ENCODE measurements at places on chromosomes 1 and 21.

DNA sequence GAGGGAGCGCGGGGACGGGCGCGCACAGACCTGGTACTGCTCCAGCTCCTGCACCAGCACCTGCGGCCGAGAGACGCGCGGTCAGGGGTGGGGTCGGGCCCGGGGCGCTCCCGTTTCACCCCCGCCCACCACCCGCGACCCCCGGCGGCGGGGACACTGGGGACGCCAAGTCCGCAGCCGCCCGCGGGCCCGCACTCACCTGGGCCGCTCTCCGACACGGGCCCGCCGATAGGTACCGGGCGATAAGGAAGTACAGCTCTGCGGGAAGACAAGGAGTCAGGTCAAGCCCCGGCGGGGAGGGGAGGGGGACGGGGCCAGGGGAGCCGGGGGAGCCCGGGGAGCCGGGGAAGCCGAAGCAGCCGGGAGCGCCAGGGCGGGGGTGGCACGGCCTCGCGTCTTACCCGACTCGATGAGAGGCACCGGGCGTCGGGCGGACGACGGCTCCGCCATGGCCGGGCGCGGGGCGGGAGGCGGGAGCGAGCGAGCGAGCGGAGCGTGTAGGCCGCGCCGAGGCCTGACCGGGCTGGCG is 326 bp downstream of the BRWD1 start:
- no peak for DNase-seq

DNA sequence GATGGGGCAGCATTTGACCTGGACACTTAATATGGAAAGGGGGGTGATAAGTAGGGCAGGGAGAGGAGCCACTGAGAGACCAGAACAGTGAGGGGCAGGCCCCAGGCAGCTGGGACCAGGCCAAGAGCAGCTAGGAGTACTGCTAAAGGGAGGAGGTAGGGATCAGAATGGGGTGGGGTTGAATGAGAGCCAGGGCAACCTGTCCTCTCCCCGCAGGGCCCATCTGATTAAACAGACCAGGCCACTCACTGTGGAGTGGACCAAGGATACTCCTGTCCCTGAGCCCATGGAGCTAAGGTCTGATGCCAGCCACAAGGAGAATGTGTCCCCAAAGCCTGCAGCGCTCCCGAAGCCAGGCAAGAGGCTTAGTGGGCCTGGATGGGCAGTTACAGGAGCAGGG is 2.1 kb downstream of the C1orf167 start:
- DNase-seq = no peak

- no peak for DNase-seq
These were observed 15.2 kb upstream of the CLSTN1 start for GRCh38 chr1:9838946-9839345.

DNA sequence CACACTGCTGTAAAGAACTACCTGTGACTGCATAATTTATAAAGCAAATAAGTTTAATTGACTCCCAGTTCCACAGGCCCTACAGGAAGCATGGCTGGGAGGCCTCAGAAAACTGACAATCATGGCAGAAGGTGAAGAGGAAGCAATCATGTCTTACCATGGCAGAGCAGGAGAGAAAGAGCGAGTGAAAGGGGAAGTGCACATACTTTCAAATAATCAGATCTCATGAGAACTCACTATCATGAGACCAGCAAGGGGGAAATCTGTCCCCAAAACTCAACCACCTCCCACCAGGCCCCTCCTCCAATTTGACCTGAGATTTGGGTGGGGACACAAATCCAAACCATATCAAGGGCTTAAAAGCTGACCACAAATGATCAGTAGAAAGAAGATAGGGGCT is 493.2 kb downstream of the PTPRC start:
- DNase-seq = no peak

- DNase-seq = no peak
These were observed 25.7 kb downstream of the LDLRAD1 start for GRCh38 chr1:53992085-53992874.

Measured in stimulated activated CD8-positive, alpha-beta memory T cell treated with anti-CD3 and anti-CD28 coated beads, Interleukin-2, amount 100 ng/mL, for 1 hour (primary cell).